ENCODE measurements at places on chromosomes 4 and X. TPM values are rescaled to one million over a fixed set of nuclear protein-coding genes. Genes with fewer than 3 reads are reported as not detected.

Gene CC2D2A
- total RNA-seq = 8.0 TPM

DNA sequence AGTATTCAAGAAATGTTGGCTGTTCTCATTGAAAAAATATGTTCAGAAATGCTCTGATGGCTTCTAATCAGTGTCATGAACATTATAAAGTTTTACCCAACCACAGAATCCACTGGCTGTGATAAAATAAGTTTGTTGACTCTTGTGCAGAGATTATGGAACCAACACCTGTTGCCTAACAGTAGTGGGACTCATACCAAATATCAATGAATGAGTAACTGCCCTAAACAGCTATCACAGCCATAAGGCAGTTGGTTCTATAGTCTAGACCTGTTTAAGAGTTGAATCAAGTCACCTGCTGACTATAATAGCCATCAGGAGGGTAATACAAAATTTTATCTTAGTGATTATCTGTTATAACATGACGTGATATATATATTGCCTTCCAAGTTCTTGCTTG, 168.3 kb downstream of the ATOH1 start:
- no peaks in the 10 kb centered on the region for H3K4me1 ChIP-seq
- no peak overlapping the region for H3K4me3 ChIP-seq
- no peak for DNase-seq
- H3K36me3 ChIP-seq = no peaks in the 10 kb centered on the region

DNA sequence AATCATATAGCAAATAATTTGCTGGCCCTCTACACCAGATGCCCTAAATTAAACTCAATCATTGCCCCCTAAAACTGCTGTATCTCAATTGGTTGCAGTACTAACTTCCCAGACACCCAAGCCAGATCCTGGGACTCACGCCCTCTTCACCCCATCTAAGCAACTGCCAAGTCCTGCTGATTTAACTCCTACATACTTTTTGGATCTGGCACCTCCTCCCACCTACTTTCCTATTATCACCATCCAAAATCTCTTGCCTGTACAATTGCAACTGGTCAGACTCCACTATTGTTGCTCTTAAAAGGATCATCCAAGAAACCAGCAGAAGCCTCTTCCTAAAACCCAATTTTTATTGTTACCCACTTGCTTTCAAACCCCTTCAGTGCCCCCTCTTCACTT, 4.7 kb upstream of the HSD17B10 start:
- no peak overlapping the region for H3K4me3 ChIP-seq
- no peaks in the 10 kb centered on the region for H3K36me3 ChIP-seq
- no peak for DNase-seq
- no peaks in the 10 kb centered on the region for H3K4me1 ChIP-seq
- H3K27ac ChIP-seq = no peak overlapping the region

Gene MSANTD1
- total RNA-seq = not detected

GRCh38 chr4:113784497-113785250, 23.1 kb upstream of the CAMK2D start:
- H3K27ac ChIP-seq = no peak overlapping the region
- H3K36me3 ChIP-seq = no peaks in the 10 kb centered on the region
- H3K4me1 ChIP-seq = no peaks in the 10 kb centered on the region
- H3K27me3 ChIP-seq = no peaks in the 10 kb centered on the region

Gene ACTRT1
- not detected for total RNA-seq

DNA sequence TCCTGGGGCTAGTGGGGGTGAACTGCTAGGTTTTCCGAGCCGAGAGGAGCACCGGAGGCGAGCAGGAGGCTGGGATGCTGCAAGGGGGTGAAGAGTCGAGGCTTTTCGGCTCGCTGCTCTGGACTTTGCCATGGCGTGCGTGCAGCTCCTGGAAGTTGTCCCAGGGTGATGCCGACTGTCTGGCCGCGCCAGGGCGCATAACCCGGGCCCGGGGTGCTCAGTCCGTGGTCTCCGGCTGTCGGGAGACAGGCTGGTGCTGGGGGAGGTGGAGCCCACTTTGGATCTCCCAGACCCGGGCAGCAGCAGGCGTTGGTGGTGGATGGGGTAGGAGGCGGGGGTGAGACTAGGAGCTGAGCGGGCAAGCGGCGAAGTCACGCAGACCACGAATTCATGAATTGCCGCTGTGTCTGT, 793 bp downstream of the GRIA3 start:
- no peaks in the 10 kb centered on the region for H3K4me1 ChIP-seq
- no peaks in the 10 kb centered on the region for H3K27me3 ChIP-seq
- no peak for DNase-seq
- H3K36me3 ChIP-seq = no peaks in the 10 kb centered on the region
- no peak overlapping the region for H3K27ac ChIP-seq
- H3K4me3 ChIP-seq = peak overlapping the region; percentile 34

Gene CABS1
- not detected for total RNA-seq

Gene SOWAHD
- total RNA-seq = not detected

Gene OTC
- total RNA-seq = not detected

DNA sequence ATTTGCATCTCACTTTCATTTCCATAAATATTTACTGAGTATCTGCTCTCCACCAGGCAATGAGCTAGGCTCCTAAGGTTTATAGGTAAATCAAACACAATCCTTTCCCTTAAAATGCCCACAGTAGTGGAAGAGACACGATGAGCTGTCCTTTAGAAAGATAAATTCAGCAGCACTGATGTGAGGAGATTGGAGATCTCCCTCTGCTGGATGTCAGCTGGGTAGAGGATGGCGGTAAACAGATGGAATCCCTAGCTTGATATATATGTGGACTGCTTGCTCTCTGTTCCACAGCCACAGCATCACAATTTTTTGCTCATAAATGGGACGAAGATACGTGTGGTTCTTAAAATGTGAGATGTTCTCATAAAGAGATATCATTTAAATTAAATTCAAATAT, 216.4 kb upstream of the RASGEF1B start:
- no peak for DNase-seq
- H3K27ac ChIP-seq = no peak overlapping the region
- H3K4me3 ChIP-seq = no peak overlapping the region
- no peaks in the 10 kb centered on the region for H3K4me1 ChIP-seq
- H3K27me3 ChIP-seq = no peaks in the 10 kb centered on the region

Gene AFP
- total RNA-seq = not detected

GRCh38 chr4:98602270-98602669, 56.1 kb downstream of the TSPAN5 start:
- no peaks in the 10 kb centered on the region for H3K36me3 ChIP-seq
- H3K27ac ChIP-seq = no peak overlapping the region
- DNase-seq = no peak
- H3K4me3 ChIP-seq = no peak overlapping the region
- H3K4me1 ChIP-seq = no peaks in the 10 kb centered on the region

DNA sequence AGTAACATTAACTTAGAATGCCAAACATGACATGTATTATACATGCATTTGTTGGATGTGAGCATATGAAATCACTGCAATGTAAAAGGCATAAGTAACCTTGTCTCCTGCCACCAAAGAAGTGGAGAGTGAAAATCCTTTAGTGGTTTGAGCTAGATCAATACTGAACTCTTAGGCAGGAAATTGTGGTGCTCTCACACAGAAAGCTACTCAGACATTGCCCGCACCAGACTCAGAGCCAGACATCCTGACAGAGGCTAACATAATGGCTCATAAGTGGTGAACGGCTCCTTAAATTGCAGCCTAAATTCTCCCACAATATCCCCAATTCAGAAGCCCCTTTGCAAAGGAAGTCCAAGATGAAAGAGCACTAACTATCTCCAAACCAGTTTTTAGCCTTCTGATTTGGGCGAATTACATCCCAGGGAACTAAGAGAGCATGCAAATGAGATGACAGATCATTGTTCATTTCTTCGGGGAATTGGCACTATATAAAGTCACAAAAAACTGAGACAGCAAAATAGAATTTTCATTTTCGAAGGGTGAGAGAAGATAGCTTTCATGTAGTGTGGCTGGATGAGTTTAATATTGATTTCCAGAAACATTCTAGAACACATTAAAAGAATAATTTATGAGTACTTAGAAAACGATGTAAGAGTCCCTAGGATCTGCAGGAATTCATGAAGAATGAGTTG, 233.6 kb upstream of the RPS6KA3 start:
- no peak overlapping the region for H3K4me3 ChIP-seq
- H3K27ac ChIP-seq = no peak overlapping the region
- H3K4me1 ChIP-seq = no peaks in the 10 kb centered on the region
- DNase-seq = no peak
- H3K36me3 ChIP-seq = no peaks in the 10 kb centered on the region

DNA sequence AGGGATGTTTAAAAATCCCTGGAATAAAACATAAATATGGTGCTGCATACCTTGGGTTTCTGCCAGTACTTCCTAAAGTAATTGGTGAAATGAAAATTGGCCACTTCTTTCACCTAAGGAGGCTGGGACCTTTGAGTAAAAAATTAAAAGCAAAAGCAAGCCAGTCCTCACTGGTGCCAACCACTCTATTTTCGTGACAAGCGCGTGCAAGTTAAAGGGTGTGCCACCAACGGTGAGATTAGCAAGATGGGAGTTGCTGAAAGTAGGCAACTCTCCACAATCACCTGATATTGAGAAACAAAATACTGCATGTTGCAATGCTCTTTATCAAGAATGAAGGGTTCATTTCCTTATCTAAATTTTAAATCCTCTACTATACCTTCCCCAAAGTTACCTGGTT, 19.7 kb upstream of the RTL9 start:
- no peak overlapping the region for H3K4me3 ChIP-seq
- H3K4me1 ChIP-seq = no peaks in the 10 kb centered on the region
- H3K27me3 ChIP-seq = no peaks in the 10 kb centered on the region
- H3K36me3 ChIP-seq = no peaks in the 10 kb centered on the region
- DNase-seq = no peak

DNA sequence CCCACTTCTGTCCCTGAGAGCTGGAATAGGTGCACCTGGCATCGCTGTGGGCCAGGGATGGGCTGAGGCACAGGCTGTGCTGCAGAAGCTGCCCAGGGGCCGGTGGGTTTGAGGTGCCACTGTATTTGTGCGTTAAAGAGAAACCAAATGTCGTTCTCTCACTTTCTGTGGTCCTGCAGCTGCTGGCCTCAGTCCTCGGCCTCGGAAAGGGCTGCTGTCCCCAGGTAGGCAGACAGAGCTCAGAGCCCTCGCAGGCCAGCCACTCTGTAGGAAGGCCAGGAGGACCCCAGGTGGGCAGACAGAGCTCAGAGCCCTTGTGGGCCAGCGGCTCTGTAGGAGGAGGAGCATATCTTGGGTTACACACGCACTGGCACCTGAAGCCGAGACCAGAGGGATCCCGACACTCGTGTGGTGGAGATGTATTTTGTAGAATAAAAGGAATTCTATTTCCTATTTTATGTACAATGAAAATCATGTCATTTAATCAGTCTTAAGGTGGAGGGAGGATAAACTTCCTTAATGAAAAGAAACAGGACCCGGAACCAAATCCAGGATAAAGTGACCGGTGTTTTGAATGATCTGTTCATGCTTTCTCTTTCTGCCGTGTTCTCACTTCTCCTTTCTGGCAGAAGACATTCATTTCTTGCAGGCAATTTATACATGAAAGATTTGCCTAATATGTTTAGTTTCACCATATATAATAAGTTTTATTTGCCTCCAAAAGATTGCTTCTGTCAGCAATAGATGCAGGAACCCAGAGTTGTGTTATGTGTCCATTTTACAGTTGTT, 54.4 kb upstream of the HGFAC start:
- H3K4me1 ChIP-seq = peaks cover 44% of the 10 kb centered on the region
- H3K27me3 ChIP-seq = no peaks in the 10 kb centered on the region
- DNase-seq = no peak
- H3K27ac ChIP-seq = peak overlapping the region; percentile 52
- H3K36me3 ChIP-seq = no peaks in the 10 kb centered on the region

Gene CLIC2
- 12.5 TPM for total RNA-seq

Gene PITX2
- total RNA-seq = 0.24 TPM

Gene GPRIN3
- 7.8 TPM for total RNA-seq

- no peak overlapping the region for H3K27ac ChIP-seq
- no peaks in the 10 kb centered on the region for H3K36me3 ChIP-seq
- H3K4me3 ChIP-seq = no peak overlapping the region
- H3K4me1 ChIP-seq = no peaks in the 10 kb centered on the region
These were observed 100.5 kb downstream of the NAA11 start for GRCh38 chr4:79225360-79225759.

- no peak overlapping the region for H3K27ac ChIP-seq
- no peak for DNase-seq
- no peak overlapping the region for H3K4me3 ChIP-seq
- H3K27me3 ChIP-seq = no peaks in the 10 kb centered on the region
- H3K4me1 ChIP-seq = no peaks in the 10 kb centered on the region
These were observed 630.0 kb upstream of the TENM3 start for GRCh38 chr4:181613200-181613599.

GRCh38 chrX:384861-385260, 1.8 kb downstream of the PPP2R3B start:
- no peaks in the 10 kb centered on the region for H3K27me3 ChIP-seq
- H3K36me3 ChIP-seq = no peaks in the 10 kb centered on the region
- no peak overlapping the region for H3K4me3 ChIP-seq
- DNase-seq = no peak
